ENCODE measurements at places on chromosomes 1 and 21.
A peak's percentile ranks its signal among the peaks of the same experiment; 100 is the strongest.

DNA sequence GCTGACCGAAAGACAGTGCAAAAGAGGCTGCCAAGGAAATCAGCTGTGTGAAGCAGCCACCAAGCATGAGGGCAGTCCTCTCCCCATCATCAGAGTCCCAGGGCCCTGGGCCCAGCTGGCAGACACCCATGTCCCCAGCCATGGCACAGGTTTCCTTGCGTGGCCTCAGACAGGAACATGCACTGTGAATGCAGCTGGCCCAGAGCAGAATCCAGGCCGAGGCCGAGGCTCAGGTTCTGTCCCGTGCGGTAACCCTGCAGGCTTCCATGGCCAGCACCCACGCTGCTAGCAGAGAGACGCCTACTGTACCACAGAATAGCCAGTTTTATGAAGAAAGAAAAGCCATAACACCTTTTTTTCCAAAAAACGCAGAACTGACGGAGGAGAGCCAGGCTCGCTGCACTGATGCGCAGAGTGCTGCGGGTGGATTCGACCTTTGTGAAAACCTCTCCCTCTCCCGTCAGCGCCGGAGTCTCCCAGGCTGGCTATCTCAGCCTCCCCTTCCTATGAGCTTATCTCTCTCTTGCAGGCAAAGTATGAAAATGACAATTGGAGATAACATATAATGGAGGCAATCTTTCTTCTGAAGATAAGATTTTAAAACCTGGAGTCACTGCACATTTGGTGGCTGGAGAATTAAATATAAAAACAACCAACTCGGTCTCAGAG, 106.6 kb downstream of the NPHP4 start:
- DNase-seq, result no peak

DNA sequence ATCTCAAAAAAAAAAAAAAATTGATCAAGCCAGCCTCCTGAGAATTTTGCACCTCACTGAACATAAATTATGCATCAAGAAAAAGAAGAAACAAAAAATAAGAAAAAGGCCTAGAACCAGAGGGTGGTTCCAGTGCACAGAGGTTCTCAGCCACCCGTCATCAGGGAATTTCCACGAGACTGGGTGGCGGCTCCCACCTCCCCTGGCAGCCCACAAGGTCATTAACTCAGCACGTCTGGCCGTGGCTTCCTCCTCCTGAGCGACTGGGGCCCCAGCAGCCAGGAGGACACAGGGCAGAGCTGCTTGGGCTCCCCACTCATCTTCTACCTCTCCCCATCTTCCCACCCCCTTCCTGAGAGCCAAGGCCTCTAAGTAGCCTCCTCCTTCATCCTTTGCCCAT, 15.7 kb upstream of the TMEM51 start:
- DNase-seq, result no peak

DNA sequence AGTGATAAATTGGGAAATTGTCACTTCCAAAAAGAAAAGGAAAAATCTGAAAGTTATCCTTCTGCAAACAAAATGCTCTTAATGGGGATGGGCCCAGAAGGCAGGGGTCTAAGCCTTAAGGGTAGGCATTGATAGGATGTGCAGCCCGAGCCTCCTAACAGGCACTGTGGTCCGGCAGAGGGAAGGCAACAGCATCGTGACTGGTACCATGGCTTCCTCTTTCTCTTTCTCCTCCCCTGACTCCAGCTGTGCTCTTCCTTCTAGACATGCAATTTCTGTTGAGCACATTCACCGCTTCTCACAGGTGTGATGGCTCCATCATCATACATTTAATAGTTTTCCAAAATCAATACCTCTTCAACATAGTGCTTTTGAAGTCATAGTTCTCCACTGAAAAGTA, 91.5 kb downstream of the SELENOF start:
- DNase-seq, result no peak

GRCh38 chr1:109792056-109792831, 28.5 kb upstream of the EPS8L3 start:
- DNase-seq, result peak; percentile 51

DNA sequence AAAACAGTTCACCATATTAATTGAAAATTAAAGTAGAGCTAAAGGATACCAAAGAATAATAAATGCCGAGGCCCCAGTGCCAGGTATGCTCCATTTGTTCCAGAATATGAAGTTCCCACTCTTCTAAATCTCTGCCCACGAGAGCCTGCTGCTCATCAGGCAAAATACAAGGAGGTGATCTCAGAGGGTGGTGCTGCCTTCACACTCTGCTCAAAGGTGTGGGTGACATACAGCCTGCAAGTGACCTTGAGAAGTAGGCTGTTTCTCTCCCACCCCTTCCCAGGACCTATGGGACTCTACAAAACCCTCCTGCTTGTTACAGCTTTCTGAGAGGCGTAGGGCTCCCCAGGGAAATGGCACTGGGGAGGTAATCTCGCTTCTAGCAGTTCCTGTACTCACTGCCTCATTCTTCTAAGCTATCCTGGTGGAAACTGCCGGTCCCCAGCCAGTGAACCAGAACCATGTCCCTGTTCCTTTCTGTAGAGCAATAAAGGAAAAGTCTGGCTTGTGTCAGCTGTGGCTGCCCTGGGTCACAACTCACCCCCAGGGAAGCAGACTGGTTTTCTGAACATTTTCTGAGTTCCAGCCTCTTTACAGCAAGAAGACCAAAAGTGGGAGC, 26.9 kb upstream of the DPT start:
- no peak for DNase-seq

DNA sequence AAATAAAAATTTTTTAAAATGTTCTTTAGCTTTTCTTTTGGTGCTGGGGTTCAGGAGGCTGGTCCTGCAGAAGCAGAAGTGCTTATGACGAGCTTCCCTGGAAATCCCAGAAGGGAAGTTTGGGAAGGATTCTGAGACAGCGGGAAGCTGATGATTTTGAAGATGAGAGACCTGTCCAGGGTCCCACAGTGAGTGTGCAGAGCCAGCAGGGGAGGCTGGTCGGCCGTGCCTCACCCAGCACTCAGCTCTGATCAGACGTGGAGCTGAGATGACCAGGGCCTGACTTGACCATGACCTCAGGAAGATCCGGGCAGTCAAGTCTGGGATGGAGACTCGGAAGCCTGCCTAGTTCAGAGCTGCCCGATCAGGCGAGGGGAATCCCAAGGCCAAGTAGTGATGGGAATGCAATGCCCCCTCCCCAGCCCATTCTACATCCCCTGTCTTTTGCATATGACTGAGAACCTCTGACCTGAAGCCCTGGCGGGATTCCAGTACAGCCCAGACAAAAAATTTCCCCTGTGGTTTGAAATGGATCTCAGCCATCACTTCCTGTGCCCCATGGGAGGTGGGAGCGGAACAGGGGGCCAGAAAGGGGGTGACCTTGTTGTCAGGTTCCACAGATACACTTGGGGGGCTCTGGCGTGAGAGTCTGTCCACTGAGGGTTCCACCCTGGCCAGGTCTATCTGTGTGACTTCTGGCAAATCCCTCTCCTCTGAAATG, 96.8 kb upstream of the RUNX3 start:
- DNase-seq, result no peak

- no peak for DNase-seq
Measured at GRCh38 chr1:58013237-58013636, 533.3 kb downstream of the OMA1 start.

GRCh38 chr1:29259802-29260441, 23.6 kb downstream of the PTPRU start:
- DNase-seq, result peak; percentile 77

DNA sequence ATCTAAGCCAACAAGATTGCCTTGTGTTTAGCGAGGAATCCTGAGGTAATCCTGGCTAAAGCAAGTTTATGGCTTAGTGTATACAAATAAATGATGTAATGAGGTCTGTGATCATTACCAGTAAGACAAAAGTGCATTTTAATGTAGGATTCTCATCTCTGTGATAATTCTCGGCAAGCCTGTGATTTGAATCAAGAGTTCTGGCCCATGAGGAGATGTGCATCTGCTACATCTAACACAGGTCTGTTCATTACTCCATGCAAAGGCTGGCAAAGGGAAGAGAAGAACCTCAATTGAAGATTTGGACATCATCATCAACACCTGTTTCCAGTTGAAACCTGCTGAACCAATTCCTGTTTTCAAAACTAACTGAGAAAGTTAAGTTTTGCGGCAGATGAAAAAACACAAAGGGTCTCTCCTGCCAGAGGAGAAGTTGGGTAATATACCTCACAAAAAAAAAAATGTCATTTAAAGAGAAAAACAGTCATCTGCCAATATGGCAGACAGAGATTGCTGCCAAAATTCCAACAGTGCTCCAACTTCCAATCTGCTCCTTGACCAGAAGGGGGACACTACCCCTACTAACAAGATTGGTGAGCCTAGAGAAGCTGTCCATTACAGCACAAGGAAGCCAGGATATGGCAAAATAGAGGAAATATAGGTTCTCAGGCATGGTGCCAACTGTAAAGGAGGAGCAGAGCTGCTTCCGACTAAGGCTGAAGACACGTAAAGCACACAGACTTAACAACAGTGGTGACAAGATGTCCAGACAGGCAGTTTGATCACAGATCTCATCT, 453.7 kb downstream of the TTLL7 start:
- no peak for DNase-seq

GRCh38 chr1:118257946-118258345, 72.9 kb upstream of the SPAG17 start:
- DNase-seq, result no peak

GRCh38 chr1:225981714-225982113, 17.4 kb downstream of the SDE2 start:
- DNase-seq, result no peak

- DNase-seq, result no peak
Measured at GRCh38 chr1:51799372-51799771, 79.2 kb downstream of the NRDC start.

GRCh38 chr1:68149110-68149798, 83.1 kb downstream of the WLS start:
- no peak for DNase-seq

- no peak for DNase-seq
Measured at GRCh38 chr21:32249511-32250280, 29.2 kb downstream of the MIS18A start.

DNA sequence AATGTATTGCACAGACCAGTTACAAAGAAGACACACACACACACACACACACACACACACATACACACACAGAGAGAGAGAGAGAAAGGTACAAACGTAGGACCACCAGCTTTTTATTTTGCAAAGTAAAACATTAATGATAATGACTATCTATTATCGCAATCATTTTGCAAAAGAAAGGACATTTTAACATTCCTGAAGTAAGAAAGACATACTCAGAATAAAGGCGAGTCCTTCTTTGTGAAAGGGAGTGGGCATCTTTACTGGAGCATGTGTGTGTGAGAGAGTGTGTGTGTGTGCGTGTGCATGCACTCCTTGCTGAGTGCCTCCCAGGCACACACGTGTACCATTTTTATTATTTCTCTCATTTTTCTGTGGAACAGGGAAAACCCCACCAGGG, 28.4 kb downstream of the PPFIA4 start:
- DNase-seq, result no peak

- no peak for DNase-seq
Measured at GRCh38 chr1:214326406-214326805, 45.4 kb downstream of the SMYD2 start.

DNA sequence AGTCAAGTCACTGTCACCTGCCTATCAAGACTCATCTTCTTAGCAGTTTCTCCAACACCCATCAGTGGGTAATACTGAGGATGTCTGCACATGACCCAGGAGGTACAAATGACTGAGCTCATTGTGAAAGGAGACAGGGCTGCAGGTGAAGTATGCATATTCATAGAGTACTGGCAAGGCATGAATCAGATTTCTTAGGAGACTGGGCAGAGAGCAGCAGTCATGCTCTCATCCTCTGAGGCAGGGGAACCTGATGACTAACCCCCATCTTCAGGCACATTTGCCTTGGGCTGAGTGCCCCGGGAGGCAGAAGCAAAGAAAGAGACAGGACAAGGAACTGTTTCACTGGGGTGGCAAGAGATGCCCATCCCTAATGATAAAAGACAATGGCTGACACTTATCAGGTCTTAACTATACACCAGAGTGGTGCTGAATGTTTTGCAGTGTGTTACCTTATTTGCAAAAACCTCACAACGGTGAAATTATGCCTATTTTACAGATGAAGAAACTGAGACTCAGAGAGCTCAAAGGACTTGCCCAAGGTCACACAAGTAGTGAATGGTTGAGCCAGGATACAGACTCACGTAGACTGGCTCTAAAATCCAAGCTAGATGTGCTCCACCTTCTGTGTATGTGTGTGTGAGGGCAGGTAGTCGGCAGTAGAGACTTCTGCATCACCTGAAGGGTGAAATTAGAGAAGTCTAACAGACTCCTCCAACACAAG, 9.2 kb upstream of the GRHL3 start:
- no peak for DNase-seq

- DNase-seq, result no peak
Measured at GRCh38 chr1:166353213-166353612, 186.4 kb upstream of the FAM78B start.

DNA sequence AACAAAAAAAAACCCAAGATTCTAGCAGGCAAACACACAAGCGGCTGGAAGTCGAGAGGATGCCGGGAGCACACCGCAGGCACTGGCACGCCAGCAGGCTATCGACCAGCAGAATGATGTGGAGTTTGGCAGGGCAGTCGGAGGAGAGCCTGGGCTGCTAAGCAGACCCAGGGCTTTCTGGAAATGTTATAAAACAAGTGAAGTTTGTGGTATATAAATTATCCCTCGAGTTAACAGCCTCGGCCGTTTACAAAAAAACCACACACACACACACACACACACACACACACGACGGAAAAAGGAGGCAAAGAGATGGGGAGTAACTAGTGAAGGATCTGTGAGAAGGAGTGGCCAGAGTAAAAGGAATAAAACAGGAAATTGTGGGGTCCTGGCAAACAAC, 87.2 kb upstream of the IVNS1ABP start:
- DNase-seq, result no peak

DNA sequence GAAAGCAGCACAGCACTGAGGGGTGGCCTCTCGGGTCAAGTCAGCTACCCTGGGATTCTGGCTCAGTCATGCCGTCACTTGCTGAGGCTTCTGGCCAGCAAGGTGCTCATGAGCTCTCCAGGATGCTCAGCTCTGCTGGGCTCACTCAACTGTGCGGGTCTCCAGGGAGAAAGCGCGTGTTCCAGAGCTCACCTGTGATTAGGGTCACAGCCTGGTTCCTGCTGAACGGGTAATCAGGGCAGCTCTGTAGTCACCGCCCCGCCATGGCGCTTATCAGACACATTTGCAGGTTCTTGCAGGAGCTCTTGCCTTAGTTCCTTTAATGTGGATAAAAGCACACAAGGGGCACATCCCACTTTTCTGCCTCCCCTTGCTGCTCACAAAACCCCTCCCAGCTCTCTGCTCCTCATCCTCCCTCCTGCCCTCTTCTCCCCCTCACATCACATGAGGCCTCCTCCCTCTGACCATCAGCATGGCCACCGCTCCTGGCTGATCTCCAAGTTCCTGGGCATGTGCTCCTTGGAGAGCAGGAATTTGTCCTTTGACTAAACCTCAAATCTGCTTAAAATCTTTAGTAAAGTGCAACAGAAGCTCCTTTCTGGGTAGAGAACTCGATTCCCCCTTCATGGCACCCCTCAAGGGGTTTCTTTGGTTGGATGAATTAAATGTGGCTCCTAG, 2.0 kb downstream of the PCP4 start:
- DNase-seq, result no peak

DNA sequence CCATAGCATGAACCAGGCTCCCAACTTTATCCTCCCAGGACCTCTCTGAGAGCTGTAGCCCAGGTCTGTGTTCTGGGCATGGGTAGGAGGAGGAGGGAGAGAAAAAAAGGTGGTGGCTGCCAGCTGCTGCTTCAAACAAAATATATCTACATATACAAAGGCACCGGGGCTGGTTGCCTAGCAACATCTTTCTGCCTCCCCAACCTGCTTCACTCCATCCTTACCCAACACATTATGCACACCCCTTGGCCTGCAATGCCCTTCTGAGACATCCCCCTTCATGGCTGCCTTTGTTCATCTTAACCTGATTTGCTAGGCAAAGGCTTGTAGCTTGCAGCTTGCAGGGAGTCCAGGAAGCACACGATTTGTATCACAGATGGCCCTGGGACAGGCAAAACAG, 27.2 kb upstream of the ATP1A1 start:
- DNase-seq, result peak; percentile 42

Data from WTC11 (cell line).